ENCODE measurements at places on chromosomes 2 and 18.

- no peak overlapping the region for H3K27ac ChIP-seq
- H3K36me3 ChIP-seq, result no peaks in the 10 kb centered on the region
- no peaks in the 10 kb centered on the region for H3K4me1 ChIP-seq
- DNase-seq, result no peak
- no peaks in the 10 kb centered on the region for H3K27me3 ChIP-seq
- H3K4me3 ChIP-seq, result no peak overlapping the region
Observed at GRCh38 chr2:20434588-20435294, 12.1 kb upstream of the RHOB start.

DNA sequence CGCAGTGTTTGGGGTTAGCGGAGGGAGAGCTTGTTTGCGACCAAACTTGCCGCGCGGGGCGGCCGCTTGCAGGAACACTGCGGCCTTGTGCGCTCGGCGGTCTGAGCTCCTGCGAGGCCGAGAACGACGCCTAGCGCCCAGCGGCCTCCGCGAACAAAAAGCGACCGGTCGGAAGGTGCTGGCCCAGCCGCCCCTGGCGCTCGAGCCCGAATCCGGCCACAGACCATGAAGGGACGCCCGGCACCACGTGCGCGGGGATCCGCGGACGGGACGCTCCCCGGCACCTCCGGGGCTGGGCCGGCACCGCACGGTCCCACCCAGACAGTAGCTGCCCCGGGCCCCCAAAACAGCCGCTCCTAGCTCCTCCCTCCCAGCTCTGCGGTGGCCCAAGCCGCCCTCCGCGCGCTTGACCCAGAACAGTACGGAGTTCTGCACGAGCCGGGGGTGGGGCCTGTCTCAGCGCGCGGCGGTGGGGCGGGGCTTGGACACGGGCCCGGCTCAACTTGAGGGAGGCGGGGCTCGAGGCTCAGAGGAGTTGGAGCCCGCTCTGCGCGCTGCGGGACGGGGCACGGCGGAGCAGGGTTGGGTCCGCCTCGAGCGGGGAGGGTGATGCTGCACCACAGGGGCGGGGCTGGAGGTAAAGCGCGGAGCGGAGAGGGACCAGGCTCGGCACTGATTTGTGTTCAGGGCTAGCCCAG, 664 bp upstream of the IMPA2 start:
- peak overlapping the region; percentile 43 for H3K4me3 ChIP-seq
- peak; percentile 95 for DNase-seq
- H3K27me3 ChIP-seq, result no peaks in the 10 kb centered on the region

GRCh38 chr2:152443771-152444170, 108.8 kb downstream of the FMNL2 start:
- DNase-seq, result no peak
- no peak overlapping the region for H3K4me3 ChIP-seq
- no peaks in the 10 kb centered on the region for H3K36me3 ChIP-seq
- H3K4me1 ChIP-seq, result peaks cover 1% of the 10 kb centered on the region
- H3K27ac ChIP-seq, result no peak overlapping the region

DNA sequence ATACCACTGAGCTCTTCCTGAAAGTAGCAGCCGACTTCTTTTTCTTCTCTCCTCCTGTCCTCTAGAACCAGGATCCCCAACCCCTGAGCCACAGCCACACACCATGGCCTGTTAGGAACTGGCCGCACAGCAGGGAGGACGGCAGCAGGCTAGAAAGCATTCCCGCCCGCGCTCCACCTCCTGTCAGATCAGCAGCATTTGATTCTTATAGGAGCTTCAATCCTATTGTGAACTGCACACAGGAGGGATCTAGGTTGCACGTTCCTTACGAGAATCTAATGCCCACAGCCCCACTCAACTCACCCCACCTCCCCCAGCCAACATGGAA, 179.1 kb upstream of the SH3BP4 start:
- H3K36me3 ChIP-seq, result no peaks in the 10 kb centered on the region
- no peaks in the 10 kb centered on the region for H3K27me3 ChIP-seq
- DNase-seq, result no peak
- no peak overlapping the region for H3K27ac ChIP-seq

DNA sequence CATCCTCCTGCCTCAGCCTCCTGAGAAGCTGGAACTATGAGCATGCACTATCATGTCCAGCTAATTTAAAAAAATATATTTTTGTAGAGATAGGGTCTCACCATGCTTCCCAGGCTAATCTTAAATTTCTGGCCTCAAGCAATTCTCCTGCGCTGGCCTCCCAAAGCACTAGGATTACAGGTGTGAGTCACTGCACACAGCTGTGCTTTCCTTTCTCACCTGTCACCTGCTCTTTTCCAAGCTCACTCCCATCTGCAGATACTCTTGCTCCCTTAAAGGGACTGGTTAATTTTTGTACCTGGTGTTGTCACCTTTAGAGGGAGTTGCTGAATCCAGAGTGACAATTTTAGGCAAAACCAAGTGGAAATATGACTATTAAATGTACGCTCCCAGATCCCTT, 178.2 kb downstream of the LOXHD1 start:
- no peaks in the 10 kb centered on the region for H3K36me3 ChIP-seq
- DNase-seq, result no peak
- no peaks in the 10 kb centered on the region for H3K27me3 ChIP-seq
- H3K4me1 ChIP-seq, result peaks cover 2% of the 10 kb centered on the region

DNA sequence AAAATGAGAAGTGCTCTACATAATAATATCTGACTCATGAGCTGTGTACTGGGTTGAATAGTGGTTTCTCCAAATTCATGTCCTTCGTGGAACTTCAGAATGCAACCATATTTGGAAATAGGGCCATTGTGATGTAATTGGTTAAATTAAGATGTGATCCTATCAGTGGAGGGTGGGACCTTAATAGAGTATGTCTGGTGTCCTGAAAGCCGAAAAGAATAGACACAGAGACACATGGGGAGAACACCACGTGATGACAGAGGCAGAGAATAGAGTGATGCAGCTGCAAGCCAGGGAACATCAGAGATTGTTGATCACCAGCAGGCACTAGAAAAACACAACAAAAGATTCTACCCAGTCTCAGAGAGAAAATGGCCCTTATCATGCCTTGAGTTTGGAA, 310.1 kb downstream of the EXOC6B start:
- DNase-seq, result no peak
- H3K4me1 ChIP-seq, result no peaks in the 10 kb centered on the region
- no peaks in the 10 kb centered on the region for H3K36me3 ChIP-seq
- H3K27me3 ChIP-seq, result no peaks in the 10 kb centered on the region
- H3K4me3 ChIP-seq, result no peak overlapping the region

GRCh38 chr18:11518788-11519685, 90.4 kb upstream of the SLC35G4 start:
- H3K4me1 ChIP-seq, result 0 out of 2 replicates have a peak, but pooled peaks cover 2% of the 10 kb centered on the region
- peak; percentile 47 for DNase-seq
- no peak overlapping the region for H3K4me3 ChIP-seq
- H3K27me3 ChIP-seq, result no peaks in the 10 kb centered on the region

DNA sequence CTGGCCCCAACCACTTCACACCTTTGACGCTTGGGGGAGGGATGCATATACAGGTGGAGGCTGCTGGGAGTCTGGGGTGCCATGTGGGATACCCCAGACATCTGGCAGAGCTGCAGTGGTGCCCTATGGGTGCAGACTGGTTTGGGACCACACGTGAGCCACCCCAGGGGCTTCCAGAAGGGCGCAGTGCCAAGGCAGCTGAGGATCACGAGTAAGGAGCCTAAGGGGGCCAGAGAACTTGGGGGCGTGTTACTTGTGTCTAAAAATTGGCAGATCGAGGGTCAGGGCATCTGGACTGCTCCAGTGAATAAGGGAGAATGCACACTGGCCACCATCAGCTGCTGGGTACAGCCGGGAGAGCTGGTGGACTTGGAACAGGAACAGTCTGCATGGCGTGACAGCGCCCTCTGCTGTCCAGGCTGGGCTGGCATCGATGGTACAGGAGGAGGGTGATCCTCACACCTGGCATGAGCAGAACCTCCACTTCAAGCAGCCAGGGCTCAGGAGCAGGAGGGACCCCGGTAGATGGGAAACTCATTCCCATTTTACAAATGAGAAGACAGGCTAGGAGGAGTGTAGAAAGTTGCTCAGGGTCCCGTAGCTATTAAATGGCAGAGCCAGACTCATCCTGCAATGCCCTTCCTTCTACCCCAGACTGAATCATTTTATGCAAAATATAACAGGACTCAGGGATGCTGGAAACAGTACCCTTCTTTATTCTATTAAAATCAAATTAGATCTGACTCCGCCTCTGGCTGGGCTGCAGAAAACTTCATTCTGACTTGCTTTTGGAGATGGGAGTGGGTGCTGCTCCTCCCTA, 60.4 kb downstream of the ATOH8 start:
- H3K4me3 ChIP-seq, result no peak overlapping the region
- no peak overlapping the region for H3K27ac ChIP-seq
- H3K27me3 ChIP-seq, result no peaks in the 10 kb centered on the region
- no peaks in the 10 kb centered on the region for H3K36me3 ChIP-seq
- H3K4me1 ChIP-seq, result peaks cover 5% of the 10 kb centered on the region
- DNase-seq, result peak; percentile 92

DNA sequence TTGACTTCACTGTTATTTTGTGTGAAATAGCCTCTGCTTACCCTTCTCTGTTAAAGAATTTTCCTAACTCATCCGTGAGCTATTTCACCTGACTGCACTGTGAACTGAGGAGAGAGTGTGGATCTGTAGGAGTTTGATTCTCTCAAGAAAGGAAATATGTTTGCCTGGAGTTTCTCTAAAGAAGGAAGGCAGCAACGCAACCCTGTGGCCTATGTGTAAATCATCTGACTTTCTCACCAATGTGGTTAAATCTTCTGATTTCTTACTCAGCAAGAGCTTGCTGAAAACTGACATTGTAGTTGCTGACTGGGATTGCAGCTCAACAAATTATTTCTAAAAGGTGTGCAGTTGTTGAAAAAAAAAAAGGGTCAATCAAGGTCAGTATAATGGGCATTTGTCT, 153.9 kb upstream of the PELI1 start:
- H3K27ac ChIP-seq, result no peak overlapping the region
- no peak for DNase-seq
- H3K27me3 ChIP-seq, result no peaks in the 10 kb centered on the region
- H3K4me3 ChIP-seq, result no peak overlapping the region
- no peaks in the 10 kb centered on the region for H3K4me1 ChIP-seq

DNA sequence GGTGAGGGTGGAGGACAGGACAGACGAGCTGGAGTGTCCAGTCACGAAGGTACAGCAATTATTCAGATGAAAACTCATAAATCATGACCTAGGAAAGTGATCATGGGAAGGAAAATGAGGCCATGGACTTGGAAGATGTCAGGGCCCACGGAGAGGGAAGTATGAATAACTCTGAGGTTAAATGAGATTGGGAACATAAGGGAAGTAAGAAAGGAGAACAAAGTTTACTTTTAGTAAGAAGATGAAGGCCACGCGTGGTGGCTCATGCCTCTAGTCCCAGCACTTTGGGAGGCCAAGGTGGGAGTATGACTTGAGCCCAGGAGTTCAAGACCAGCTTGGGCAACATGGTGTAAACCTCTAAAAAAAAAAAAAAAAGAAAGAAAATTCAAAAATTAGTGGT, 56.2 kb downstream of the AQP4 start:
- no peak overlapping the region for H3K4me3 ChIP-seq
- H3K27ac ChIP-seq, result no peak overlapping the region
- no peaks in the 10 kb centered on the region for H3K4me1 ChIP-seq
- H3K36me3 ChIP-seq, result no peaks in the 10 kb centered on the region

All from iPS DF 6.9 (cell line).